Osteocyte (in vitro differentiated cells): ENCODE measurements at places on chromosomes 16 and 17. TPM values are rescaled to one million over a fixed set of nuclear protein-coding genes. Genes with fewer than 3 reads are reported as not detected.

DNA sequence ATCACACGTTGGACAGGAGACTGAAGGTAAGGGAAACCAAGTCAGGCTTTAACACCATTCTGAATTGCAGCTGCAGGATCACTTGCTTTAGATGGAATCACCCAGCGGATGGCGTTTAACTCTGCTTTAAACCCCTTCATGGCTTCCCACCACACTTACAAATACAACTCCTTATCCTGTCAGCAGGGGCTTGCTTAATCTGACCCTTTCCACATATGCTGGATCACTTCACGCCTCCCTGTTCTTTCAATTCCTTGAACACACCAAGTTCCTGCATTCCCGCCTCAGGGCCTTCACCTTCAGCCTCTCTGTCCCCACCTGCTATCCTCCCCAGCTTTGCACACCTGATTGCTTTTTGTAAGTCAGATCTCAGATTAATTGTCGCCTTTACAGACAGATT, 442.2 kb downstream of the MAF start:
- DNase-seq: no peak

The EPN3 gene
- total RNA-seq: not detected in 2 replicates

- DNase-seq: no peak
Observed at GRCh38 chr17:34420254-34420766, 57.3 kb upstream of the CCL1 start.

- no peak for DNase-seq
Observed at GRCh38 chr16:57892041-57892440, 78.9 kb downstream of the CNGB1 start.

DNA sequence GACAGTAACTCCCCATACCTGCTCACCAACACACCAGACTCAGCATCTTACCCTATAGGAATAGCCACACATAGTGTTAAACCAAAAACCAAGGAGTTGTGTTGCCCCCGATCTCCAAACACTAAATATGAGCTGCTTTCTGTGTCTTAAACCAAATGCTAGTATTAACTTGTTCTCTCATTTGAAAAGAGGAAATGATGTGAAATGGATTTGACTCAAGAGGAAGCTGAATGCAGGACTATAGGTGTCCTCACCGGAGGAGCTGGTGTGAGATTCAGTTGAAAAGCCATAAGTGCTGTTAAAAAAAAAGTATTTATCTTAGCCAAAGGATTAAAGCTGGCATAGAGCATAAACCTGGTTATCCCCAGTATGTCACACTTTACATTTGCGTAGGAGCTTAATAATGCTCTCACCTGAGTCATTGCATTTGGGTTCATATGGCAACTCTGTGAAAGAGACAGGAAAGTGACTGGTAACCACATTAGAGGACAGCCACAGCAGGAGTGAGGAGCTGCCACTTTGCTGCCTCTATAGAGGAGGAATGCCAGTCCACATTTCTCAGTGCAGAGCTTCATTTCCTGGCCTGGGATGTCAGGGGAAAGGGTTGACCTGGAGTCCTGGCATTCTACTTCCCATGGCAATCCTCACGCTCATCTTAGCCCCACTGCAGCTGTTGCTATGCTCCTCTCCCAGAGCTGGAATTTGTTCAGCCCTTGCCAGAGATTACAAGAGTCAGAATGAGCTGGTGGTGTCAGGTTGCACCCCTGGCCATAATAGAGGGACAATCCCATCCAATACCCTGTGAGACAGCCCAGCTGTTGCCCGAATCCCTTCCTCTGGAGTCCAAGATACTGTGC, 143.3 kb upstream of the ANKFN1 start:
- DNase-seq: no peak

GRCh38 chr16:77220427-77220826, 21.2 kb downstream of the SYCE1L start:
- DNase-seq: no peak

- no peak for DNase-seq
Observed at GRCh38 chr17:60656499-60656898, 21.2 kb upstream of the BCAS3 start.

DNA sequence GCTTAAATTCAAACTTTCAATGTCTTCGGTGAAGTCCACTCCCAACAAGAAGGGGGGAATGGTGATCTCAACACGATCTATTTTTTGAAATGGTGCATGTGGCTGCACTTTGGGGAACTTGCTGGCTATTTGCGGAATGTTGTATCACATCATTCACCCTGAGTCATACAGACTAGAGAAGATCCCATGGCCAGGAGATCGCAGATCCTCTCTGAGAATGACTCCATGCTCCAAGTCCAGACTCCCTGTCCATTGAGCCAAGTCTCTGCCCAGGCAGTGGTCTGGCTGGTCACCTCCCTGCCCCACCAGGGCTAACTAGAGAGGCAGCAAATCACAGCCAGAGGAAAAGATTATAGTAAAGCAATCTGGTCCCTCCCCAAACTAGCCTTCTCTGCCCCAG, 120.6 kb downstream of the XYLT1 start:
- DNase-seq: no peak

- no peak for DNase-seq
Observed at GRCh38 chr17:6636105-6636504, 4.4 kb downstream of the KIAA0753 start.

DNA sequence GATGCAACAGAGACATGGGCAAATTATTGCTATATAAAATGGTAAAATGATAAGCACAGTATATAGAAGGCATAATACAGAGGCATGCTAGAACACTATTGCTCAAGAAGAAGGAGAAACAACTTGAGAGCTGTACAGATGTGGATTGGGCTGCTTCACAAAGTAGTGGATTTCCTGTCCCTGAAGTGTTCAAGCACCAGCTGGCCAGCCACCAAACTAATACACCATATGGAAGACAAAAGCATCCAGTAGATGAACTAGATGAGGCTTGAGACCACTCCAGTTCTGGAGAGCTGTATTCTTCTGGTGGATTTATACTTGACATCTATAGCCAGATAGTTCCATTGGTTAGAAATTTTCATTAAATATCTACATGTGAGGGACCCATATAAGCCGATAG, 134.1 kb upstream of the GNAO1 start:
- no peak for DNase-seq

DNA sequence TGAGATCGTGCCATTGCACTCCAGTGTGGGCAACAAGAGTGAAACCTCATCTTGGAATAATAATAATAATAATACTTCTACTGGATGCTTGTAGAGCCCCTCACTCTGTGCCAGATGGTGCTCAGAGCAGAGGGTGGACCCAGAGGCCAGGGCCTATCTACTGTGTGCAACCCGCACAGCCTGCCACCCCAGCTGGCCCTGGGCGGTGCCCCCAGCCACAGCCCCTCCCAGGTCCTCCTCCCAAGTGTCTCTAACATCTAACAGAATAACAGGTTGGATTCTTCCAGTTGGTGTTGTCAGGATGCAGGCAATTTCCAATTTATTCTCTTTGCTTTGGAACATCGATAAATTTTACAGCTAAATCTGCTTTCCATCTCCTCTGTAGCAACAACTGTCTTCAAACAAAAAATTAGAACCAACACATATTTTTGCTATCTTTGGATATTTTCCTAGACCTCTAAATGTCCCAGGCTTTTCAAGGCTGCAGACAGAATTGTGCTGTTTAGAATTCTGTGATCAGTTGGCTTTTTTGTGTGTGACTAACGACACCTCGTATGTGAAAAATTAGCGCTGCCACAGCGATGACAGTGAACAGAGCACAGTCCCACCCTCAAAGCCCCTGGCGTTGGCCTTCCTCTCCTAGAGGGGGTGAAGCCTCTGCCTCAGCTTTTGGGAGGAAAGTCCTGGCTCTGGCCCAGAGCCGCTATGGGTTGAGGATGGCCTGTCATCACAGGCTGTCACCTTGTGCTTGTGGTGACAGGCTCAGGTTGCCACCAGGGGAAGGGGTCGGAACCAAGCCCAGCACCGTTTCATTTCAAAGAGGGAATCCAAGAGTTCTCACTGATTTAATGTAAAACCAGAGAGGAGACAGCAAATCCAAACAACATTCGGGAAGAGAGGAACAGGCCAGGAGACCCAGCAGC, 7.6 kb upstream of the EVPL start:
- no peak for DNase-seq

- DNase-seq: no peak
Observed at GRCh38 chr16:30519120-30520049, 7.0 kb downstream of the ZNF768 start.

The ITGAL gene
- total RNA-seq: not detected in 2 replicates

GRCh38 chr17:30372755-30373154, 6.0 kb upstream of the CPD start:
- no peak for DNase-seq

DNA sequence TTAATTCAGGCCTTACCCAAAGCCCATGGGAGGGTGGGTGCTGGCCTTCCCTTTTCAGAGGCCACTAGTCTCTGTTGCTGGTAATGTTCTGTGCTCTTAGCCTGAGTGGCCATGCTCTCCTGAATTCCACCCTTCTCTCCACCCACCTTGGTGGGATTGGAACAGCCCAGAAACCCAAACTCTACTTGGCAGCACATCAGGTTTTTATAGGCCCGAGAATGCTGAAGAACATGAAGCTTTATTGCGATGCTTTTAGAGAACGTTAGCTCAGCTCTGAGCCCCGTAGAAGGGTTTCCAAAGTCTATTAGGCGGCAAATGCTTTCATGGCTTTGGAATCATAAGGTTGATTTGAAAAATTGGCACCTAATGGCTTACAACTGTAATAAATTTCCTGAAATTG, 209.3 kb downstream of the MSI2 start:
- DNase-seq: no peak
